ENCODE measurements at places on chromosomes 12 and 14.

- no peak for DNase-seq
These were observed 34.4 kb downstream of the PROX2 start for GRCh38 chr14:74841230-74842207.

- no peak for DNase-seq
These were observed 64.5 kb downstream of the CRADD start for GRCh38 chr12:93741659-93742109.

- DNase-seq: no peak
These were observed 286.9 kb downstream of the ERC1 start for GRCh38 chr12:1277905-1278304.

GRCh38 chr14:34275078-34275477, 187.0 kb downstream of the SPTSSA start:
- peak; percentile 7 for DNase-seq

DNA sequence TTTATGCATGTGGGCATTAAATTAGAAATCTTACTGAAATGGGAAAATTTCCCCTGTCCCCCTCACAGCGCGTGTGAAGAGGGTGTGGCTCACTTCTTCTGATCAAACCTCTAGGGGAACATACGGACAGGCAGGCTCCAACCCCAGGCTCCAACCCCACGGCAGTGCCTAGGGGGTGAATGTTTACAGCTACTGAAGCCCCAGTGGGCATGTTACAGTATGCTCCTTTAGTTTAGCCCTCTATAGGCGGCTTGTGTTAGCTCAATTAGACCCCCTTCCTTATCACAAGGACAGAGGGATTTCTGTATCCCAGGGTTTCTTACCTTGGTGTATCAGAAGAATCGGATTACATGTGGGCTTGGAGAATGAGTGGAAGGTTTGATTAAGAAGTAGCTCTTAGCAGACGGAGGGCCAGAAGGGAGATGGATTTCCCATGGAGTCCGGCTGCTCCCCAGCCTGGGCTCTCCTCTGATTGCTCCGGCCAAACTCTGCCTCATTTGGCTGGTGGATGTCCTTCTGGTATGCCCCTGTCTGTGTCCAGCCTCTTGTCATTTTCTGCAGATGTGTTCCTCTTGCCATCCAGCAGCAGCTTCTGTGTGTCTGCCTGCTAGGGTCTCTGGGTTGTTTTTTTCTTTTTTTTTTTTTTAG, 223.7 kb downstream of the TMTC2 start:
- no peak for DNase-seq

DNA sequence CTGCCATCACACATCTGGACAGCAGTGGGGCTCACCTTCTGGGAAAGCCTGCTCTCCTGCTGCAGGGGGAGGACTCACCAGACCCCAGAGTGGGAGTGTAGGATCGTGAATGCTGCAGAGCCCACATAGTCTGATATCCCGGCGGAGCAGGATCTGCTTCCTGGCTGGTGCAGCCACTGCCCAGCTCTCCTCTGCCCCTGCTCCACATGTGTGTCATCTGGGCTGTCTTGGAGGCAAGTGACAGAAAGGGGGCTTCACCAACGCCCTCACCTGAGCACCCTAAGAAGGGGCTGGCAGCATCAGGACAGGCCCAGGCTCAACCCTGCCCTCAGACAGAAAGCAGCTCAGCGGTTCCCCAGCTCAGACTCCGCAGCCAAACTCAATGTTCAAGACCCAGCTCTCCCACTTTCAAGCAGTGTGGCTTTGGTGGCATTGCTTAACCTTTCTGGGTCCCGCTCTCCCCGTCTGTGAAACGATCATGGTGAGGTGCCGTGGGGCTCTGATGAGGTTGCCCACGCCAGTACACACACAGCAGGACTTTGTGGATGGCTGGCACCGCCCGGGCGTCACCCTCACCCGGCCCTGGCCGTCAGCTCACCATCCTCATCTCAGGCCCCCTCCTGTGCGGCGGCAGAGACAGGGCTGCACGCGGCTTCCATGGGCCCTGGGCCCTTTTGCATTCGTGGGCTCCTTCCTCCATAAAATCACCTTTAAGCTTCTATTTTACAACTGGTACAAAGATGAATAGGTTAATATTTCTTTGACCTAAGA, 91.0 kb upstream of the SFSWAP start:
- DNase-seq: no peak

- DNase-seq: peak; percentile 6
These were observed 83.7 kb downstream of the TNFAIP2 start for GRCh38 chr14:103206836-103207387.

DNA sequence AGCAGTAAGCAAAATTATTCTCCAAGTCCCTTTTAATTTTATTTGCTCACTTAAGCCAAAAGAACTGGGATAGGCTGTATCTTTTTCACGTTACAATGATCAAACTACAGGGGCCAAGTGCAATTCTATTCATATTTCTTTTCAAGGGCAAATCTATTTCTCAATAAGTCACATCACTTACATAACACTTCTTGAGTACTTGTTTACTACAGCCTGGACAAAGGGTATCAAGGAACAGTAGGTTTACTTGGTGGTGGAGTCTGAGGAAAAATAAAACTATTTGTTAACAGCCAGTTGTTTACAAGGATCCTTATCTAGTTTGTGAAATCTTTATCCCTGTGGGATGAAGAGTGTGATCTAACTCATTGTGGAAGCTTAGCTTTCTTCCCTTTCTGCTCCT, 72.1 kb downstream of the PDE3A start:
- no peak for DNase-seq

DNA sequence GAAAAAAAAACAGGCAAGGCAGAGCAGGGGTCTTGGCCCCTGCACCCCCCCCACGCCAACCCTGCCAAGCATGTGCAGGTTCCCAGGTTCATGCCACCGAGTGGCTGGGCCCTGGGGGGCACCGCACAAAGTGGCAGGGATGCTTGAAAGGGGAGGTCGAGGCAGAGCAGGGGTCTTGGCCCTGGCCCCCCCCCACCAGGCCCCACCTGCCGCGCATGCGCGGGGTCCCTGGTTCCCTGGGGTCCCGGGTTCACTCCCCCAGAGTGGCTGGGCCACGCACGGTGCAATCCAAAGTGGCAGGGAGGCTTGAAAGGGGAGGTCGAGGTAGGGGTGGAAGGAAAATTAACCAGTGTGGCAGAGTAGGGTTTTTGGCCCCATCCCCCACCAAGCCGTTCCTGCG, 312.2 kb downstream of the ALG10 start:
- DNase-seq: no peak

- no peak for DNase-seq
These were observed 57.7 kb downstream of the WNK1 start for GRCh38 chr12:810116-810515.

DNA sequence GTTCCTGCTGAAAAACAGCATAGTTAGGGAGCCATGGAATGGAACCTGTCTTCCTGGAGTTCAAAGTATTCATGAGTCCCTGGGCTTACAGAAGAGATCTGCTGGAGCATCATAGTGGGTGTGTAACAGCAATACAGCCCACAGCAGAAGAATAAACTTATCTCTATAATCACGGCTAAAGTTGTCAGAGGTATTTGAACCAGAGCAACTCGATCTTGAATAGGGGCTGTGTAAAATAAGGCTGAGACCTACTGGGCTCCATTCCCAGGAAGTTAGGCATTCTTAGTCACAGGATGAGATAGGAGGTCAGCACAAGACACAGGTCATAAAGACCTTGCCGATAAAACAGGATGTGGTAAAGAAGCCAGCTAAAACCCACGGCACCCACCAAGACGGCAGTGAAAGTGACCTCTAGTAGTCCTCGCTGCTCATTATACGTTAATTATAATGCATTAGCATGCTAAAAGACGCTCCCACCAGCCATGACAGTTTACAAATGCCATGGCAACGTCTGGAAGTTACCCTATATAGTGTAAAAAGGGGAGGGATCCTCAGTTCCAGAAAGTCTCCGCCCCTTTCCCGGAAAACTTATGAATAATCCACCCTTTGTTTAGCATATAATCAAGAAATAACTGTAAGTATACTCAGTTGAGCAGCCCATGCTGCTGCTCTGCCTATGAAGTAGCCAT, 223.4 kb downstream of the PCNX1 start:
- no peak for DNase-seq

GRCh38 chr14:102931580-102932285, 9.3 kb downstream of the AMN start:
- no peak for DNase-seq

DNA sequence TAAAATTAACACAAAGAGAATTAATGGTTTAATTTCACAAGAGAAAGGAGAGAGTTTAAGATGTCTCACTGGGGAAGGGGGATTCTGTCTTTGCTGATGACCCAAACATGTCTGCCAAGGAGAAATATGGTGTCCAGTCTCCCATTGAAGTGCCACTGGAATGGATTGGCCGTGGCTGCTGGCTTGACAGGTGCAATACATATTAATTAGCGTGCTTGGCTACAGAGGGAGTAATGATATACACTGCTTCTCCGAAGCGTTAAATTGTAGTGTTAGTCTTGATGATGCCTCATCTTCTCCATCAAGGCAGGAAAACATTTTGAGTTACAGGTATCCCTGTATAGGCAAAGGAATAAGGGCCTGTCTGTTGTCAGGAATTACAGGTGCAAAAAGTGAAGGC, 393.4 kb upstream of the TMPO start:
- DNase-seq: no peak

DNA sequence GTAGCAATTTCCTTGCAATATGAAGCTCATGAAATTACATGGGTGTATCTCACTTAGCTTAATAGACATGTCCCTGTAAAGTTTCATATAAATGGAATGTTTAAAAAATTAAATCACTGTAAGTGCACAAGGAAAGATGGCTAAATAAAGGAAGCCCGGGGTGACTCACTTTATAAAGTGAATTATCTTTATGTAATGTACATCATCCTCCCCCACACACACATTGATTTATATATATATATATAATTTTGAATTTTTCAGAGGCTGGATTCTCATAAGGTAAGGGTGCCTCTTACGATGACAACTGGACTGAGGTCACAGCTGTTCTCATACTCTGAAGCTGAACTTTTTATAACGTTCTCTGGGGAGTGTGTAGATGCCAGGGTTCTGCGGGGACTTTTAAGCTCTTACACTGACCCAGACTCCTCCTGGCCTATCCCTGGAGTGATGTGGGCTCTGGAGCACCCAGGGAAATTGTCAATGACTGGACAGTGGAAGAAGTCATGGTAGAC, 108.7 kb upstream of the HIF1A start:
- no peak for DNase-seq

GRCh38 chr12:15561396-15561795, 227.8 kb downstream of the EPS8 start:
- no peak for DNase-seq

DNA sequence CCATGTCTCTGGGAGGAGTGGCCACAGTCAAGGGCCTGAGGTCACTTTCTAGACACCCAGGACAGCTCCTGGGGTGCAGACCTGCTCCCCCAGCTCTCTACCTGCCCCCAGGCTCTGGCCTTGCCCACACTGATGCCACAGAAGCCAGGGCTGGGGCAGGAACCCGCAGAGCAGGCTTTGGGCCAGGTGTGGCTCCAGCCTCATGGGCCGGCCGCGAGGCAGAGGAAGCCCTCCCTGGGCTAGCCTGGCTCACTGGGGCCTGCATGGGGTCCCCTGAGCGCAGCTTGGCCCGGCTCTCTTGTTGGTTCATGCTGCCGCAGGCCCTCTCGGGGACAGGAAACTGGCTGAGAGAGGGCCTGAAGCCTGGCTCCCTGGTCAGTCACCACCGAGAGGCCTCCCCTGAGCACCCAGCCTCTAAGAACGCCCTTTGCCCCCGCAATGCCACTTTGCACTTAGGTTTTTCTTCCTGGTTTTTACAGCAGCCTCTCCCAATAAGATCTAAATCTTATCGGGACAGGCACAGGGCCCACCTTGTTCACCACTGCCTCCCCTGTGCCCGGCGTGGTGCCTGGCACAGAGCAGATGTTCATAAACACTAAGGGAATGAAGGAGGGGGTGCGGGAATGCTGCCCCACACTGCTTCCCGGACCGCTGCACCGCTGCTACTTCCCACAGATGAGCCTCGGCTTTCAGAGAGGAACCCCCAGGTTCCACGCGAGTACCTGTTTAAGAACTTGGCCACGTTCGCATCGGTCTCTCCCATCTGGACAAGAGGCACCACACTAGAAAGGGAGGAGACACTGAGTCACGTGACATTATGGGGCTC, 14.7 kb downstream of the MMAB start:
- no peak for DNase-seq

DNA sequence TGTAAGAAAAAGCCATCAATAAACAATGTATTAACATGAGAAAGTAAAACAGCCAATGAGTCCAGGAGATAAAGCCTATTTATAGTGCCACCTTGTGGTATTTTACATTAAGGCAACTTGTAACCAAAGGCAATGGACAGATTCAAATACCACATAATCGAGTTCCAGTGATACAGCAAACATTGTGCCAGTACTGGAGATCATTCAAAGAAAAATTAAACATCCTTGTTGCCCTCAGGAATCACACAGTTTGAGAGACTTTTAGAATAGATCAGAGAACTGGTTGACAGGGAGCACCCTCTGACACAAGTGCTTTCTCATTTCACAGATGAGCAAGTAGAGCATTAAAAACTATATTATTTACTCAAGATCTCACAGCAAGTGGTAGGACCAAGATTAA, 98.1 kb downstream of the DDHD1 start:
- no peak for DNase-seq

DNA sequence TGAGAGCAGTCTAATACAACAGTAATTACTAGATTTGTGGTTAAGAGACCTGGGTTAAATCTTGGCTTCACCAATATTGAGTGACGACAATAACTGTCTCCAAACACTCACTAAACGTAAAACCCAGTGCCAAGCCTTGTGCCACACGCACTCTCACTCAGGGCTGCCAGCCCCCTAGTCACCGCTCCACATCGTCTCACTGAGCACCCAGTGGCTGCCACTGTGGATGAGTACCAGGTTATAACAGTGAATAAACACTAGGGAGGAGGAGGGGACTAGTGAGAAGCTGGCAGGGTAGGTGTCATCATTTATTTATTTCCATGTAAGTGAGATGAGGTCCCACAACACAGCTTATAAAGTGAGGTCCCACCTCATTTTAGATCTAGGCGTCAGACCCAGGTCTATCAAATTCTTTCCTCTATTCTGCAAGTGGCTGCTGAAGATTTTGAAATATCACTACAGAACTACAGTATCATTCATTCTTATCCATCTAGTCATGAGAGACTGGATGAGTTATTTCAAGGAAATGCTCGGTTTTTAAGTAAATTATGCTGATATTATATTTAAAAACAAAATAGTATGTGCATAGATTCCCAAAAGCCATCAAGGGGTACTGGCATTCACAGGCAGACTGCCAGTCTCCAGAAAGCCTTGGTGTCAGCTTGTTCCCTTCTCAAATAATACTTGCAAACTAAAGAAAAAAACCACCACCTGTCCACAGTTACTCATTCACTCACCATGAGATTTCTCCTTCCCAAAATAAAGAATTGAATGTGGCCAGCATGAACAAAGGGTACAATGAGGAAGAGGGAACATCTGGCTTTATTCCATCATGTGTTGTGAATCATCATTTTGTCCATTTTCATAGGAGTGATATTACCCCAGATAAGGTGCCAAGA, 84.0 kb downstream of the PTPN21 start:
- no peak for DNase-seq

Measured in fibroblast of skin of left biceps (primary cell).